PC-9 (cell line): ENCODE measurements at places on chromosomes 13 and 19. TPM values are rescaled to one million over a fixed set of nuclear protein-coding genes. Genes with fewer than 3 reads are reported as not detected.

- DNase-seq = no peak
These were observed 86.2 kb upstream of the HTR2A start for GRCh38 chr13:46982856-46983582.

The C1QTNF9 gene
- not detected in 2 replicates for total RNA-seq

DNA sequence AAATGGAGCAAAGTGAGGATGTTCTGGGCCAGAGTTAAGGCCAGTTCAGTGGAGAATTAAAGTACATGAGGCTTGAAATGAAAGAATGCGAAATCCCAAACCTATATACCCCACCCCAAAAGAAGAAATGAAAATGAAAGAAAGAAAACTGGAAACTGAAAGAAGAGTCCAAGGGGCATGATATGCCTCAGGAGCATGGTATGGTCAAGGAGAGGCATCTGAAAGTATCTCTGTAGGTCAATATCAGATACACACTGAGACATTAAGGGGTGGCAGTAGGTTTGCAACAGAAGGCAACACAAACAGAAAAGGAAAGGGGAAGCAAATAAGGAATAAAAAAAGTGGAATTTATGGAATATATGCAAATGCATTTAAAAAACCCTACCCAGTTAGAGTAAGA is 166.5 kb downstream of the COG6 start:
- no peak for DNase-seq

GRCh38 chr13:99861771-99862170 is 109.8 kb downstream of the ZIC5 start:
- no peak for DNase-seq

The TSKS gene
- total RNA-seq = not detected in 2 replicates
